ENCODE measurements at places on chromosomes 7 and 10.

GRCh38 chr10:127997271-127997670 lies 90.4 kb downstream of the PTPRE start:
- DNase-seq = no peak

DNA sequence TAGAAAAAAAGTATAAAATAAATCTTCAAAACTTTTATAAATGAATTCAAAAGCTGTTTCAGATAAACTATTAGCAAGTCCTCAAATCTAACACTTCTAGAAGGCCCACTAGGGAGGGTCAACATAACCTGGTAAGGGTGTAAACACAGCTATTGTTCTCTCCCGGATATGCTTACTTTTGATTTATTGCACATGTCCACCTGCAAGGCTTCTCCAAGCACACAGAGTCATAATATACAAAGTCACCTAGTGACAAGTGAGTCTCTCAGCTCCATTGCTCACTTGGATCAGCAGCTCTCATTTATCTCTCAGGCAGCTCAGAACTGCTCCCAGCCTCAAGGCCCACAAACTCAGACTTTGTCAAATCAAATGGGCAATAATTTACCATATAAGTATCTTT lies 44.0 kb upstream of the COL1A2 start:
- no peak for DNase-seq

GRCh38 chr10:51783941-51784340 lies 84.5 kb upstream of the CSTF2T start:
- no peak for DNase-seq

DNA sequence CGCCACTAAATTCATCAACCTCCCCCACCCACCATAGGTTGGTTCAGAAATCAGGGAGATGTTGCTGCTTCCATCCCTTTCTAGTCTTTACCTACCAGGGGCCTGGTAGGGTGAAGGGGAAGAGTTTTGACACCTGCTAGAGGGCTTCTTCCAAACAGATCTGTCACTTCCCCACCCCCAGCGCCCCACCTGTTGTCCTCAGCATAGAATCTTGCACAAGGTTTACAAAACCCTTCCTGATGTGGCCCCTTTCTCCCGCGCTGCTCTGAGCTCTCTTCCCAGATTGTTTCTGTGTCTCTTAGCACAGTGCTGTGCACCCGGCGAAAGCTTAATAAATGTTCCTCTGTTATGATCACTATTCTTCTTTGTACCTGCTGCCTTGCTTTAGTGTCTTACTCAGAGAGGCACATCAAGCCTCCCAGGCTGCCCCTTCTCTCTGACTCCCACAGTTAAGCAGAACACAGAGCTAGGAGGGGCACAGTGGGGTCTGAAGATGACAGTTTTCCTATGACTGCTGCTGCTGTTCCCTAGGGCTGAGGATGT lies 11.2 kb upstream of the C10orf95 start:
- no peak for DNase-seq

DNA sequence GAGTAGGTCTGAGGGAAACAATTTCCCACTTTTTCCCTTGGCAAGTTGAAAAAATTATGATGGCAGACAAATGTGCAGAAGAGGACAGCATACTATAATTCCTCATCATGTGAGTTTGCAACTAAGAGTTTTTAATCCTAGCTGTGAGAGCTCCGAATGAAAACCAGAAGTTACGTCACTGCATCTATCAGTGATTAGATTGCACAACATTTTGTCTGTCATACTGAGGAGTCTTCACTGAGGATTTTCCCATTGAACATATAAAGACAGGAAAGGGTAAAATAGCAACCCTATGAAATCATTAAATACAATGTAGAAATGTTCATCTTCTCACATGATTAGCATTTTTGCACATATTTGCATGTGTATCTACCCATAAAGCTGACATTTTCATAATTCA lies 45.8 kb downstream of the ZNF736 start:
- DNase-seq = no peak

GRCh38 chr7:142964502-142965246 lies 2.5 kb upstream of the KEL start:
- DNase-seq = no peak

GRCh38 chr10:84194424-84195043 lies at the start of gene CDHR1:
Gene CDHR1 (plus strand): TSS chr10:84194537. CDS start chr10:84194761, 224 bp downstream.
- DNase-seq = no peak

DNA sequence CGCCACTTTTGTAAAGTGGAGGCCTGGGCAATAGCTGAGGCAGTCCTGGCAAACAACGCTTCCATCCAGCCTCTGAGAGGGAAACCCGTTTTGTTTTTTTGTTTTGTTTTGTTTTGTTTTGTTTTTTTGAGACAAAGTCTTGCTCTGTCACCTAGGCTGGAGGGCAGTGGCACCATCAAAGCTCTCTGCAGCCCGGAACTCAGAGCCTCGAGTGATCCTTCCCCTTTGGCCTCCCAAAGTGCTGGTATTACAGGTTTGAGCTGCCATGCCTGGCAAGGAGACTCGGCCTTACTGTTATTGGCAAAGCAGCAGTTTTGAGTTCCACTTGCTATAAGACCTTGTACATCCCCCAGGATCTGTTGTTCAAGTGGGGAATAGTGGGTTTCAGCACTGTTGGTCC lies 10.5 kb upstream of the SLC25A16 start:
- DNase-seq = no peak

DNA sequence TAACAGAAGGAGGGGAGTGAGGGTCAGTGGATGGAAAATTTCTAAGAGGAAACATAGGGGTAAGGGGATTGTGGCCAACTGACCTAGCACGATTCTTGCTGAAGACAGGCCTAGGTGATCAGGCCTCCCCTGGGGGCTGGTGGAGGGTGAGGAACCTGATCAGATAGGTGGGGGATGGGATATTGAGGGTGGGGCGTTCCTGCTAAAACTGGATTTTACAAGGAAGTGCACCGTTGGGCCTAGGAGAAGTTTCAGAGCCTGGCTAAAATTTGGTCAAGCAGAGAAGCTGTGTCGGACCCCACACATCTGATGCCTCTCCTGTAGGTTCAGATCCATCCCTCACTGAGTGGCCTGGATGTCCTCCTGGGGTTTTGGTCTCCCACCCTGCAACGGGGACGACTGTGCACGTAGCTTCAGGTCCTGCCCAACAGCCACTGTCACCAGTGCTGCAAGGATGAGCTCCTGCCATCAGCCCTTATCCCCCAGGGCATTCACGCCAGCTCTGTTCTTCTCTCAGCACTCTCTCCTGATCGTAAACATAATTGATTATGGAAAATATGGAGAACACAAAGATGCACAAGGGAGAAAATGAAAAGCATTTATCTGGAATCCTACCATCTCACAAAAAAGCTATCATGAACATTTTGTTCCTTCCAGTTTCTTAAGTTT lies 89.9 kb downstream of the ADCY1 start:
- no peak for DNase-seq

DNA sequence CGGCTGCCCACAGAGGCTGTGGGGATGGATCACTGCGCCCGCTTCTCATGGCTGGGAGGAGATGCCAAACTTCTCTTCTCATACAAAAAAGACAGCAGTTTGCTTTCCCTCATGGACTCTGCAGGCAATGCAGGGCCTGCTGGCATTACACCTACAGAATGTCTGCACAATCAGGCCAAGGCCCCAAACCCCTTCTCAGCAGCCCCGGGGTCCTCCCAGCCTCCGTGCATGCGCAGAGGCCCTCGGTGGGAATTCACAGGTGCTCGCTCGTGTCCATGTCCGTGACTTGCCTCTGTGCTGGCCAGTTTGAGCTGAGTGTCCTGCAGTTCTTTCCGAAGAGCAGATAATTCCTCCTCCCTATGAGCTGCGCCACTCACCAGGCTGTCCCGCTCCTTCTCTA lies 63.6 kb downstream of the SPDYE5 start:
- DNase-seq = no peak

DNA sequence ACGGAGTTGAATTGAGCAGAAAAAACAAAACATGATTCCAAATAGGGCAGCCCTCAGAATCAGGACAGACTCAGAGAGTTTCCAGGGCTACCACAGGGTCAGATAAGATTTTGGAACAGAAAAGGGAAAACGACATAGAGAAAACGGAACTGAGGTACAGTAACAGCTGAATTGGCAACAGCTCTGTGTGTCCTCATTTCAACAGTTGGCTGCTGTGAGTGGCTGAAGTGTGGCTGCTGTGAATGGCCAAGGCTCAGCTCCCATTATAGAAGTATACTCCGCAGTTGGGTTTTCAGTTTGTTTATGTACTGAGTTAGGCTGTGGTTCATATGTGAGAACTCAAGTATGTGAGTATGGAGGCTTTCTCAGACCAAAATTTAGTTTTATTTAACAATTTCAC lies 32.0 kb downstream of the ANTXRL start:
- DNase-seq = no peak

GRCh38 chr10:1003884-1004670 lies 15.8 kb downstream of the GTPBP4 start:
- no peak for DNase-seq

- no peak for DNase-seq
These were observed 47.3 kb downstream of the ST8SIA6 start for GRCh38 chr10:17407047-17407446.

GRCh38 chr10:6877722-6878392 lies 297.8 kb upstream of the PRKCQ start:
- DNase-seq = no peak

DNA sequence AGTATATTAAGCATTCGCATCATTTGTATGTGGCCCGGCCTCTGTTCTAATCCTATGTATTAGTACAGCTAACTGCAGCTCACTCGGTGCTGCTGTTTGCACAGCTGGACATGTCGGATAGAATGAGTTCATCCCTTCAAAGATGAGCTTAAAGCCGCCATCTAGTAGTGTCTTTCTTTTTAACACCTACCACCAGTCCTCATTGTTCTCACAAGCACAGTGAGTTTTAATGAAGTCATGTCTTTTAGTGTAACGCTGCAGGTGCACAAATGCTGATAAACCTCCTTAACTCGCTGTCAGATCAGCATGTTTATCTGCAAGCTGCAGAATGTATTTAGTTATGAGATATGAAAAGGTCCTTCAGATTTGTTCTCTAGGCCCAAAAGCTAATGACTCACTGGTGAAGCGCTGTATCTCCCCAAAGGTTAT lies 247.5 kb downstream of the MTERF1 start:
- no peak for DNase-seq

GRCh38 chr10:14173706-14174594 lies 156.8 kb downstream of the FRMD4A start:
- DNase-seq = no peak

GRCh38 chr7:30800785-30801252 lies 29.6 kb downstream of the MINDY4 start:
- peak; percentile 11 for DNase-seq

GRCh38 chr7:108973075-108973474 lies 403.4 kb downstream of the DNAJB9 start:
- DNase-seq = no peak

GRCh38 chr7:37645282-37646050 lies 38.1 kb upstream of the GPR141 start:
- no peak for DNase-seq

DNA sequence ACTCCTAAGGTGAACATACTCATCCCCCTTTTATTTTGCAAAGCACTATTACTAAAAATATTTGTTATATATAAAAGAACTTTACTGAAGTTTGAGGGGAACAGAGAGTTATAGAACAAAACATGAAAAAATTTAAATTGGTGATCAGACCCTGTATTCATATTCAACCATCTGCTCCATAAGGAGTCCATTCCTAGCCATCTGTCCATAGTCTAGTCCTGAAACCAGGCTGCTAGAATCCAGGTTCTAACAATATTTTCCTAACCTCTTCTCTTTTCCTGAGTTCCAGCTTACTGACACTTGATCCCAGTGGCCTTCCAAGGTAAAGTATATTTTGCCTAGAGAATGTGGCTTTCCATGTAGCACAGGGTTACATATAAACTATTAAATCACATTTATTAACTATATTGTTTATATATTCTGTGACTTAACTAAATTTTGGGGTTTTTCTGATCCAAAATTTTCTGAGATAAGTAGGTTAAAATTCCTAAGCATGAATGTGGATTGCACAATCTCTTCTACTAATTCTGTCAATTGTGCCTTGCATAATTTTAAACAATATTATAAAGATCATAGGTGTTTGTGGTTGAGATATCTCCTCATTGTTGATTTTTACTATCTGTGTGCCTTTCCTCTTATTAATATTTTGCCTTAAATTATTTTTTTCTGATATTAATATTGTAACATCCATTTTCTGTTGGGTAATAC lies 137.6 kb upstream of the MAGI2 start:
- no peak for DNase-seq

DNA sequence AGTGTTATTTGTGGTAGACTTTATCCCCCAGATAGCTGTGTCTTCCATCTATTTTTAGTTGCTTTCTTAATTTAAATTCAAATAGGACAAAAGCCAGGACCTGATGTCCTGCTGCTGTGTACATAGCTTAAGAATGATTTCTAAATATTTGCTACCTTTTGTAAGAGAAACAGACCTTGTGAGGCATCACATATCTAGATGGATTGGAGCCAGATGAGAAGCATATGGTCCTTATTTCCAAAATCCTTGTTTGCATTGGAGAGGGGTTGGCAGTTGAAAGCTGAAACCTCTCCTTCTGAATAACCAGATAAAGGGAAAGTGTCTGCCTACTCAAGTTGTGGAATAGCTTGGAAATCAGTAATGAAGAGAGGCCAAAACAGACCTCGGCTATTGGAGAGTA lies 50.7 kb upstream of the AMPH start:
- no peak for DNase-seq

DNA sequence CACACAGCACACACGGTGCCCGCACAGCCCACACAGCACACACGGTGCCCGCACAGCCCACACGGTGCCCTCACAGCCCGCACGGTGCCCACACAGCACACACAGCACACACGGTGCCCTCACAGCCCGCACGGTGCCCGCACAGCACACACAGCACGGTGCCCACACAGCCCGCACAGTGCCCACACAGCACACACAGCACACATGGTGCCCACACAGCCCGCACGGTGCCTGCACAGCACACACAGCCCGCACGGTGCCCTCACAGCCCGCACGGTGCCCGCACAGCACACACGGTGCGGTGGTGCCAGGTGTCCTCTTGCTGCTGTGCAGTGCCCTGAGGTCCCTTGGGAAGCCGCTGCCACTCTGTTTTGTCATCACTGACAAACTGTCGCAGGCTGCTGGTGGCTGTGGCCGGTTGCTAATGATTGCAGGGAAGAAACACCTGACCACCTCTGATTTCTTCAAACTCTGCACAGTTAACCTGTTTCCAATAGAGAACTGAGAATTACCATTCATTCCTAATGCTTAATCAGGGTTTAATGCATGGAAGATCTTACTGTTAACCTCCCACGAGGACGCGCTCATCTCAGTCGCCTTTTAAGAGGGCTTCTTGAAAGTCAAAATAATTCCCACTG lies 66.9 kb downstream of the GLRX3 start:
- no peak for DNase-seq

GRCh38 chr7:98254951-98255610 lies 3.0 kb upstream of the TECPR1 start:
- DNase-seq = no peak
